ENCODE measurements at places on chromosomes 6 and 20.
A peak's percentile ranks its signal among the peaks of the same experiment; 100 is the strongest.

GRCh38 chr6:22596011-22596410 lies 26.6 kb downstream of the HDGFL1 start:
- DNase-seq, result no peak

DNA sequence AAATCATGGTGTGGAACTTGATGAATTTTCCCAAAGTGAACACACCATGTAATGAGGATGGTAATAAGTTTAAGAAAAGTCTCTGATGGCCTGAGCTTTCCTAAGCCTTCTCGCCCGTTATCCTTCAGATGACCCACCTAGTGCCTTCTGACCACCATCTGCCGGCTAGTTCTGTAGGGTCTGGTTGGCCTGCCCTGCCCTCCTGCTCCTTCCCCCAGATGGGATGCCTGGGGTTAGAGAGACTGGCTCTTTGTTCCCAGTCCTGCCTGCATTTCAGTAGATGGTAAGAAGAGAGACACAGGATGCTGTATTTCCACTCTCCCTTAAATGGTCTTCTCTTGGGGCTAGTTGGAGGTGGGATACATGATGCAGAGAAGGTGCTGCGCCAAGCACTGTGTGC lies 43.0 kb downstream of the TIAM2 start:
- no peak for DNase-seq

DNA sequence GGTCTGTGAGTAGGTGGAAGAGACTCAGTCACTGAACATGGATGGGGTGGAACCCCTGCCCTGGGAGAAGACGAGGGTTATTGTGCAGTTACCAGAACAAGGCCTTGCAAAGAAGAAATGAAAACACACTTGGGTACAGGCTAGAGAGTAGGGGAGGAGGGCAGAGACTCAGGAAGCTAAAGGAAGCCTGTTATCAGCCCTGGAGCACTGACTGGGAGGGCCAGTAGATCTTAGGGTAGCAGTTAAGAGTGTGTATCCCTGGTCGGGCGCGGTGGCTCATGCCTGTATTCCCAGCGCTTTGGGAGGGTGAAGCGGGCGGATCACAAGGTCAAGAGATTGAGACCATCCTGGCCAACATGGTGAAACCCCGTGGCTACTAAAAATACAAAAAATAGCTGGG lies 74.4 kb downstream of the SASH1 start:
- no peak for DNase-seq

GRCh38 chr6:35984701-35985100 lies 39.7 kb downstream of the SLC26A8 start:
- DNase-seq, result no peak

GRCh38 chr6:82365016-82365795 lies 1.6 kb downstream of the TPBG start:
- peak; percentile 13 for DNase-seq

- peak; percentile 28 for DNase-seq
These were observed 1.6 kb downstream of the SRPK1 start for GRCh38 chr6:35919085-35919826.

- no peak for DNase-seq
These were observed 62.9 kb downstream of the ARHGAP18 start for GRCh38 chr6:129647044-129647443.

DNA sequence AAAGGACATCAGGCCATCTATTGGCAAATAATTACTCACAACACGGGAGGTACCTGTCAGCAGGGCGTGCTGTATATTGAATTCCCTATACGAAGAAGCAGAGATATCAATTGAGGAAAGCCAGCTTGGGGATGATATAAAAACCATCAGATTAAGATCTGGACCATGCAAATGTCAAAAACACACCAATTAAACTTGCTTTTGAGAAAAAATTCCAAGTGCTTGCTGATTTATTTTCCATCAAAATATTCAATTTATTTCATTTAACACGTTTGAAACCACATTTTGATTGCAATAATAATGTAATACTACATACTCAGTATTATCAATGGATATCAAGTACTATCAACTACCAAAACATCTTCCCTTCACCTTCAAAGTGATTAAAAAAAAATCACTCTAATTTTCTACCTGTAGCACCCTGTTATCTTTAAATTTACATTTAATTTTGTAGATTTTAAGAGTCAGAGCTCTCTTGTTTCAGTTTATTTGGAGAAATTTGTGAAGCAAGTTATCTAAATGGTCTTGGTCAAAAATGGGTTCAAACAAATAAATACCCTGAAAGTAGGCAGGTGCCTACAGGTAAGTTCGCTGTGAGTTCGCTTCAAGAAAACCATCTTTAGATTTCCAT lies 6.8 kb upstream of the TBX18 start:
- DNase-seq, result no peak

GRCh38 chr6:18117136-18117535 lies 5.3 kb downstream of the NHLRC1 start:
- DNase-seq, result no peak

- DNase-seq, result peak; percentile 52
These were observed 177.2 kb upstream of the TAB2 start for GRCh38 chr6:149140137-149140909.

DNA sequence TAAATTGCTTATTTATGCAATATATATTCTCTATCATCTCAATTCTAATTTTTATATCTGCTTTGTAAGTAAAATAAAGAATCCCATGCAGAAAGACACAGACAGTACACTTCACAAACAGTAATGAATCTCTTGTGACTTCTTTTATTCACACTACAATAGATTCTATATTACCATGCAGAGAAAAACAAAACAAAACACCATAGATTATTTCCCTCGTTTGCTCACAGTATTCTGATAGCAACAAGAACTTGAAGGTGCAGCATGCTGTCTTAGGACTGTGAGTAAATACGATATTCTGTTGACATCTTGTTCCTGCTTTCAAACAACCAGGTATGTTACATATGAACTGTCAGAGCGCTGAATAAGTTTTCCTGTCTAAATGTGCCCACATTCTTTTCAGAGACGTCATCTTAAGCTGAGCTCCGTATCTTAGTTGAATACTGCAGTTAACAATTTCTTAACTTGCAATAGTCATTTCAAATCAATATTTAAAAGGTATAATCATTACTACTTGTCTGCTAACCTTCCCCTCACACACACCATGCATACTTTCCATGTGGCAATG lies 140.1 kb downstream of the BTBD9 start:
- DNase-seq, result no peak

DNA sequence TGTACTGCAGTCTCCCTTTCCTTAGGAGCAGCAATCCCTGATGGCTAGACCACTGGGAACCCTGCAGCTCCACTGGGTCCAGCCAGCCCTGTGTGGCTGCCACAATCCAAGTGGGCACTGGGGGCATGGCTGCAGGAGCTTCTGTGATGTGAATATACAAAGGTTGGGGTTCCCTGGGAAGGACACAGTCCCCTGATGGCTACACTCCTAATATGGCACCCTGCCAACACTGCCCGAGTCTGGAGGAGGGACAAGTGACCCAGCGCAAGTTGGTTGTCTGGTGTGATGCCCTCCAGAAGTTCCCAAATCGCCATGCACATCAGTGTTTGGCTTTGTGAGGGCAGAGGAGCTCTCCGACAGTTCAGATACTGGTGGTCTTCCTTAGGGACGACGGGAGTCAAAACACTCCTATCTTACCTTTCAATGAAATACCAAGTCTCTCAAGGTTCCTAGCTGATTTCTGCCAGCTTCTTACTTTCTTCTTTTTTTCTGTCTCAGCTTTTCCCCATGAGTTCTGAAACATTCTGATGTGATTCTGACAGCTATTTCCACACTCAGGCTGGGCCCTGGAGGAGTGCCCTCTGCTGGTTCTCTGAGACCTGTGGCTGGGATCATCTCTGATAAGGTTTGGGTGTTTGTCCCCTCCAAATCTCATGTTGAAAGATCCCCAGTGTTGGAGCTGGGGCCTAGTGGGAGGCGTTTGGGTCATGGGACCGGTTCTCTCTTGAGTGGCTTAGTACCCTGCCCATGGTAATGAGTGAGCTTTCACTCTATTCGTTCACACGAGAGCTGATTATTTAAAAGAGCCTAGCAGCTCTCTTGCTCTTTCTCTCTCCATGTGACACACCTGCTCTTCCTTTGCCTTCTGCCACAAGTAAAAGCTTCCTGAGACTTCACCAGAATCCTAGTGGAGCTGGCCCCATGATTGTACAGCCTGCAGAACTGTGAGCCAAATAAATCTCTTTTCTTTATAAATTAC lies 15.5 kb upstream of the ZFP57 start:
- DNase-seq, result no peak

DNA sequence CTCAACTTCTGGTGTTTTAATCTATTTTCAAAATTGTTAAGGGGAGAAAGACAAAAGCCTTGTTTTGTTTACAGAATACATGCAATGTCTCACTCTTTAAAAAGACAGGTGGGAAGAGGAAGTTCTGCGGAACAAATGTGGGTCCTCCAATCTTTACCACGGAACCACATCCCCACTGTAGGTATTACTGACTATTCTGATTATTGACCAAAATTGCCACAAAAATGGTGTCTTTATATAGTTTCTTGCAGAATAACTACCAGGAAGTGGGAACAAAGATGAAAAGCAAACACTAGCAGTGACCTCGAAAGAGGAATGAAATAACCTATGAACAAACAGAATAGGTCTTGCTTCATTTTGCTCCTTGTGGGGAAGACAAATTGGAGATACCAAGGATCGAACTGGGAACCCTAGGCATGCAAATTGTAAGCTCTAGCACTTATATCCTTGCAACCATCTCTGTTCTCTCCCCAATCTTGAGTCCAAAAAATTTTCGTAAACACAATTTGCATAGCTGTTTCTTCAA lies 106.7 kb downstream of the GPX5 start:
- no peak for DNase-seq

- no peak for DNase-seq
These were observed 146.9 kb downstream of the MACROD2 start for GRCh38 chr20:14142171-14142570.
